ENCODE measurements at places on chromosomes 3 and 15.
A peak's percentile ranks its signal among the peaks of the same experiment; 100 is the strongest.

- DNase-seq: no peak
Observed at GRCh38 chr15:99476413-99477222, 89.2 kb upstream of the MEF2A start.

DNA sequence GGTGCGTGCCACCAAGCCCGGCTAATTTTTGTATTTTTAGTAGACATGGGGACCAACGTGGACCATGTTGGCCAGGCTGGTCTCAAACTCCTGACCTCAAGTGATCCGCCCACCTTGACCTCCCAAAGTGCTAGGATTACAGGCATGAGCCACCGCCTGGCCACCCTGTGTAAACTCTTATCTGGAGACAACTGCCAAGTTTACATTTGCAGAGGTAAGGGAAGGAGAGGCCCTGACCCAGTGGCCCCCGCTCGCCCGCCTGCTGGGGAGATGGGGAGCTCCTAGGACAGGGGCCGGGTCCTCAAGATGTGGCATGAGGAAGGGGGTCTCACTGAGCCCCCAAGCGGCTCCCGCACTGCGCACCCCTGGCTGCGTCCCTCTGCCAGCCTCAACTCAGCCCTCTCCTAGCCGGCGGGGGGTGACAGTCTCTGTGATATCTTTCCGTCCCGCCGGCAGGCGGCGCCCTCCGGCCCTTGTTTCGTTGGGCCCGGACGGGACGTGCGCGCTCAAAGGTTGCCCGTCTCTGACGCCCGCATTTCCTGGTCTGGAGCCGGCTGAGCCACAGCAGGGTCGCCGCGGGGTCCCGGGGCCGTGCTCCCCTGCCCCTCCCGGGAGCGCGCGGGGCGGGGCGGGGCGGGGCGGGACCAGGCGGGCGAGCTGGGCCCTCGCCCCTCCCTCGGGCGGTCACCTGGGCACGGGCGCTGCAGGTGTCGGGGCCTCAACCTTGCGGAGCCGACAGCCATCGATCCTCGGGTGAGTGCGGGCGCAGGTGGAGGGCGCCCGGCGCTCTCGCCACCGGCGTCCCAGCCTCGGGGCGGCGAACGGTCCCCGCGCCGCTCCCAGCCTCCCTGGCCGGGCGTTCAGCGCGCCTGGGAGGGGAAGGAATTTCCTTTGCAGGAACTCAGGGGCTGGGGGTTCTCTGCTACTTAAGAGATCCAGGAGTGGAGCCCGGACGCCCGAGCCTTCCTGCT lies at the start of gene GPR160:
Gene GPR160, plus strand, starts transcription at position 533 of the 971 bp plus-strand sequence. CDS start 45,978 bp downstream, outside the sequence.
- DNase-seq: peak; percentile 73

- DNase-seq: no peak
Observed at GRCh38 chr3:143650827-143651226, 197.4 kb downstream of the SLC9A9 start.

DNA sequence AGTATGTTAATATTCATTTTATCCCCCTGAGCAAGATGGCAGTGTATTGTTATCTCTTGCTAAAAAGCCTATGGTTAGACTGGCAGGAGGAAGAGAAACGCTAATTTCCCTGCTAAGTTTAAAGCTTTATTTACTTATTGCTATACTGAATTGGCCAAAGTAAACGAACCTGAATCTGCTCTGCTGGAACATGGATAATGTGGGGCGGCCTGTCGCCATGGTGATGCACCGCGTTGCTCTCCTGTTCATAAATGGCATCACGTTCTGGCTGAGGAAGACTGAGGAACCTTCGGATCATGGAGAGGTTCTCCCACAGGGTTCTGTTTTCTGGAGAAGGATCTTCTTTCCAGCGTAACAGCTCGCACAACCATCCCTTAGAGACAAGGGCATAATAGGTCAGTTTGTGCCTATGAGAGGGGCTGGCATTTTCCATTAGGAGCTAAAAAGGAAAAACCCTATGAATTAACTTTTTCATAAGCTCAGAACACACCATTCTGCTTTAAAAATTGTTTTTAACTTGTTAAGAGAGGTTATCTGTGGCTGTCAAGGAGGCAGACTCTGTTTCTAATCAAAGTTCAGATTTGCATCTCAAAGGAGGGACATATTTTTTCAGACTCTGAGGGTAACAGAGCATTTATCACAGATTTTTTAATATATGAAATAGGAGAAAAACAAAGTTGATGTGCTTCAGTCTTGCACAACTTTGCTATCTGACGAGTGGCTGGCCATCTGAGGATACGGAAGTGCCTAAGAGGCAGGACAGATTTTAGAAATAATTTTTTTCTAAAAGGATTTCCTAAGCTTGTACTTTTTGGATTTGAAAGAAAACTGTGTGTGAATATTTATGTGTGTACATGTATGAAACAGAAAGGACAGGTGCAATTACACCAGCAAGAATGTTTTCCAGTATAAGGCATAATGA lies 73.1 kb downstream of the SATB1 start:
- DNase-seq: peak; percentile 73

DNA sequence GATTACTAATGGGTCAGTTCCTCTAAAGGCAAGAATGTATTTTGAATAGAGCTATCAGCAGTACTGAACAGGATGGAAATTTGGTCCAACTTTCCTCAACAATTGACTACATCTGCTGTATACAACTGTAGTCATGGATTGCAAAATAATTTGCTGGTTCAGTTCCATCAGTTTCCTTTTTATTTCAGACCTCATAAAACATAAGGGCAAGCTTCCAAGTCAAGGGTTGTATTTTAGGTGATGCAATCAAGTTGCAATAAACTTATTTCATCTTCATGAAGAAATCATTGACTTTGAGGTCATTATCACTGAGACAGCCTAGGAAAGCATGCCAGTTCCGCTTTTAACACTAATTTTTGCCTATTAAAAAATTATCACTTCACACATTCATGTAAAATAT lies 90.4 kb upstream of the TSEN2 start:
- no peak for DNase-seq

- no peak for DNase-seq
Observed at GRCh38 chr3:112735926-112736325, 95.0 kb upstream of the CCDC80 start.

DNA sequence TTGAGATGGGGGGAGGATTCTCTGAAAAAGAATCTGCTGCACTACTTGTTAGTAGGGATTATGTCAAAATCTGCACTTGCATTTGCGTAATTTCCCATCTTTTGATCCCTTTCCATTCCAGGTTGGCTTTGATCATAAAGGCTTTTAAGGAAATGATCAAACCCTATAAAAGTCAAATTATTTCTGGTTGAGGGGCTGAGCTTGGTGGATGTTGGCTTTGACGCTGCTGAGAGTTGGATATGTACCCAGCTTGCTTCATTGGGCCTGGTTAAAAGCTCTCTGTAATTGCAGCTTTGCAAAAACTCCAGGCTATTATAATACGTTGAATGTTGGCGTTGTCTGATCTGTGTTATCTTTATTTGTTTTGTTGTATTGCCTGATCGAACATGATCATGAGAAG lies 12.0 kb downstream of the LRRC3B start:
- no peak for DNase-seq

- DNase-seq: no peak
Observed at GRCh38 chr3:132659000-132659364, 627 bp downstream of the ACAD11 start.

- DNase-seq: no peak
Observed at GRCh38 chr3:72035606-72036005, 250.7 kb upstream of the PROK2 start.

GRCh38 chr15:88617031-88617722 lies 4.0 kb upstream of the AEN start:
- no peak for DNase-seq

- no peak for DNase-seq
Observed at GRCh38 chr15:82945326-82945725, 7.2 kb downstream of the HOMER2 start.

- DNase-seq: peak; percentile 34
Observed at GRCh38 chr3:97793420-97794019, 28.3 kb upstream of the CRYBG3 start.

GRCh38 chr3:179076243-179077027 lies 4.8 kb upstream of the ZMAT3 start:
- no peak for DNase-seq

DNA sequence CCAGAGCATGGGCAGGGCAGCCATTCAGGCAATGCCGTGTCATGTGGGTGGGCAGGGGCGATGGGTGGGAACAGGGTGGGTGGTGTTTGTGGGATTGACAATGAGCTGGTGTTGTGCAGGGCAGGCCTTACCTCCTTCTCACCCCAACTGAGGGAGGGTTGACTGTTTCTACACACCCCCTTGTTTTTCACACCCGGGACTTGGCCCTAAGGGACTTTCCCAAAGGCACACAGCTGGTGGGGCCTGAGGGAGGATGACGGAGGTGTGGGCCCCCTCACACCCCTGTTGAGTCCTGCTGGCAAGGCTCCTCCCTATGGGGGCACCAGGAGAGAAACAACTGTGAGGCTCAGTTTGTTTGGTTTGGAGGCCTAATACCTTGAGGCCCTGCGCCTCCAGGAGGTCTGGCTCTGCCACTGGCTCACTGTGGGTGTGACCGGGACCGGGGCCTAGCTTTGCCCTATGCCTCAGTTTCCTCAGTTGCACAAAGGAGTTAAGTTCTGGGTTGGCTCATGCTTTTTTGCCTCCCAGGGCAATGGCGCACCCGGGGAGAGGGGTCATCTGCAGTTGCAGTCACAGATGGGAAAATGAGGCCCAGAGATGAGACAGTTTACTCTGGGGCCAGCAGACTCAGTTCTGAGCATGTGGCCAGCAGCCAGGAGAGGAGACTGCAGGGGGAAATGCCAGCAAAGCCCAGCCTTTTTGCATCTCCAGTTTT lies 5.1 kb upstream of the DNAH1 start:
- DNase-seq: no peak

GRCh38 chr15:41309226-41309905 lies 23.0 kb downstream of the OIP5 start:
- DNase-seq: no peak

- peak; percentile 5 for DNase-seq
Observed at GRCh38 chr3:58824285-58824684, 157.7 kb upstream of the FAM3D start.

DNA sequence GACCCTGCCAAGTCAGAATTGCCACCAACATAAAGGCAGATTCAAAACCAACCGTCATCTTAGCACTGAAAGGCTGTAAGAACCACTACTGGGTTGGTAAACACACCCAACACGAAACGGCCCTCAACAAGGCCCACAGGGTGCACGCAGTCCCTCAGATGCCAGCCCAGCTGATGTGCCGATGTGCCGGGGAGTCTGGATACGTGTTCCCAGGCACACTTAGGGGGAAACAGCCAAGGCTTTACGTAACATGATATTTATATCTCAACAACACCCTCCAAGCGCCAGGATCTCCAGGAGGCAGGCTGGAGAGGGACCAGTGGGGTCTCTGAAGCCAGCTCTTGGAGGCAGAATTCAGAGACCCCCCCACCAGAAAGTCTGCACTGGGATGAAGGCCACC lies 14.2 kb downstream of the POC1A start:
- DNase-seq: no peak

DNA sequence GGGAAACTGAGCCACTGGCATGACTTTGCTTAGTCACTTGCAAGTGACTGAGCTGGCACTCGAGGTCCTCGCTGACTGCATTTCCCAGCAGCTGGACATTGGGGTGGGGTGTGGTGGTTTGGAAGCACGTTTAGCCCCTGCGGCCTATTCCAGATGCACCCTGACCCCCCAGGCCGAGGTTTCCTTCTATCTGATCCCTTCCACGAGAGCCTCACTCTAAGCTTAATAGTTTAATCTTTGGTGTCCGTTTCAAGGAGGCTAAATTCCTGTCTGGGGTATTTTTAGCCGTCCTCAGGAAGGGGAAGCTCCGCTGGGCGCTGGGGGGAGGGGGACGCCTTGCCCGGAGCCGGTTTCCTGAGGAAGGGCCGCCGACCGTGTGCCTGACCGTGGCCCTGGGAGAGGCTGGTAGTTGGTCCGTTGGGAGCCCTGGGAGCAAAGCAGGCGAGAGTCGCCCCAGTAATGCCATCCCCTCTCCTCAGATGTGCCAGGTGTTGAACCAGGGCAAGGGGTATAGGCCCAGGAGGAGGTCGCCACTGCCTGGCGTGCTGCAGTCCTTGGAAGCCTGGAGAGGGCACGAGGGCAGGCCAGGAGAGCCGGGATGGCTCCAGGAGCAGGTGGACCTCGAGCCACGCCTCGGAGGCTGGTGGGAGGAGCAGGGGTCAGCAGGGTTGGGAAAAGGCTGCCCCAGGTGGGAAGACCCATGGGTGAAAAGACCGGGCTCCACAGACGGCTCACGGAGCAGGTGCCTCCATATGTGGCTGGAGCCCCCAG lies 37.2 kb downstream of the IDH2 start:
- DNase-seq: no peak

DNA sequence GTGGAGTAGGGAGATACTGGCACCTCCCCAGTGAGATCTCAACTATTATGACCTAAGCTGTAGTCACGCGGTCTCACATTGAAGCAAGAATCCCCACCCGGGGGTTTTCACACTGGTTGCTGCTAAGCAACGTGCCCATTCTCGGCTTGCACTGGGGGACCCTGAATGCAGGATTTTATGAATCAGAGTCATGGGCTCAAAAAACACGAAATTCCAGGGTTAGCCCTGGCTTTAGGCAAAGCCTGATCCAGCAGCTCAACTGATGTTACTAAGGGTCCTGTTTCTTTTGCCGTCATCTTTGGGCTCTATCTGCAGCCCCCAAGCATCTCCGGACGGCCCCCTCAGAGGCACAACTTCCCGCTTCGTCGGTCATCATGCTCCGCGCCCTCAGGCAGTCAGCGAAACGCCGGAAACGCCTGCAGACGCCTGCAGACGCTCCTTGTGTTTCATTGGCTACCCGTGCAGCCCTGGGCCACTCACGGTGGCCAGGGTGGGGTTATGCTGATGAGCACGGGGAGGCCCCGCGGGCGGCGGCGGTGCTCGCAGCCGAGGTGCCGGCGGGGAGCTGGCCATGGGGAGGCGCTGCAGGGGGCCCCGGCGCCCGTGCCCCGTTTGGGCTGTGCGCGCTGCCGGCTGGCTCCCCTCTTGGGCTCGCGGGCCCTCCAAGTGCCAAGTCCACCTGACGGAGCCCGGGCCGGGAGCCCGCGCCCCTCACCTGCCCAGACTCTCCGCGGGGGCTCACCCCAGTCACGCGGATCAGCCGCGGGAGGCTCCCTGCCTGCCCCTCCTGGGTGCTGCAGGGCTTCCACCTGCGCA lies 25.8 kb downstream of the EFCC1 start:
- peak; percentile 87 for DNase-seq

DNA sequence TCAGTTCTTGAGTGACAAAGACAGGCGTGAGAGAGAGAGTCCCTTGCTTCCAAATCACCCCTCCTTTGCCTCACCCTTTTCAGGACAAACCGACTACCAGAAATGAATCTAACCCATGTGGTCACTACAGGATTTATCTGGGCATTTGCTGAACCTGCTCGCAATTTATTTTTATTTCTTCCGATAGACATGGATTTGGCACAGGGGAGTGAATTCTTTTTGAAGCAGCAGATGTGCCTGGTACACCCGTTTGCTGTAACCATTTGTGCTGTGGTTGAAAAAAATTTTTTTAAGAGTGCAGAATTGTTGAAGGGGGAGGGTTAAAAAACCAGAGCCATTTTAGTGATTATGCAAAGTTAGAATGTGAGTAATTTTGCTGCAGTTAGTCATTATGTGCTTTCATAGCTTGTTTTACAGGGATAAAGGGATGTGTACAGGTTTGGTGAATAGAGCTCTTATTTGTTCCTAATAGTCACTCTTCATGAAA lies 442.0 kb downstream of the LPP start:
- DNase-seq: no peak

Data from NCI-H345 (cell line).